ENCODE measurements at places on chromosomes 3 and 15. TPM values are rescaled to one million over a fixed set of nuclear protein-coding genes. Genes with fewer than 3 reads are reported as not detected.

DNA sequence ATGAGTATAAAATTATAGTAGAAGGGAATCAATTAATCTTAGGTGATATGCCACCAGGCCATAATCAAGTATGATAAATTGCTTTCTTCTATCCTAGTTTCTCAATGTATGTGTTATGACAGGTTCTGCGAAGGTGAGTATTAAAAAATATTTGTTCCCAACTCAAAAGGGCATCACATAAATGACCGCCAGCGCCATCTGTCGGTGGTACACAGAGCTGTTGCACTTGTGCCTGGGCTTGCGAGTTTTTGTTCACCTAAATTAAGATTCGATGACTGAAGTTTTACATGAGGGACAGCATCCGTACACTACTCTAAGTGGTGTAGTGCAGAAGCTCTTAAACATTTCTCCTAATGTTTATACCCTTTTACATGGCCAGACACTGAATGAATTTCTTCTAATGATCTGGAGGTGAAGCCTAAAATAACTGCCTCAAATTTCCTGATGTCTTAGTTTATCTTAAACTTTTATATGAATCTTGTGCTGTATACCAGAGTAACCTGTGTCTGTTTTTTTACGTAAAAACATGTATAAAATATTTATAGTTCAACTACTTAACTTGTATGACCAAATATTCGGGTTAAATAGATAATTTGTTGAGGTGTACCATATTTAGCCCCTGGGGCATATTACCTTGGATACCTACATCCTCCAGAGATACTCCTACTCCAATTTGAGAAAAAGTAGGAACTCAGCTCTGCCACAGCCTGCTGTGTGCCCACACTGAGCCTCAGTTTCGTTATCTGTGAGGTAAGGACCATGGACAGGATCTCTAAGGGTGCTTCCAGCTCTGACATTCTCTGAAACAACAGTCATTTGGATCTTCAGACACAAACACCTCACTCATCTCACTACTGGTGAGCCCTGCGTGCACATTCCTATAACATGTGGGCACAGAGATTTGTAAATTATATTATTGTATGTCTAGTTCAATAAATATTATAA lies 365.6 kb downstream of the MAGI1 start:
- peak; percentile 31 for DNase-seq

GRCh38 chr3:160049988-160050387 lies 61.4 kb downstream of the IL12A start:
- no peak for DNase-seq

DNA sequence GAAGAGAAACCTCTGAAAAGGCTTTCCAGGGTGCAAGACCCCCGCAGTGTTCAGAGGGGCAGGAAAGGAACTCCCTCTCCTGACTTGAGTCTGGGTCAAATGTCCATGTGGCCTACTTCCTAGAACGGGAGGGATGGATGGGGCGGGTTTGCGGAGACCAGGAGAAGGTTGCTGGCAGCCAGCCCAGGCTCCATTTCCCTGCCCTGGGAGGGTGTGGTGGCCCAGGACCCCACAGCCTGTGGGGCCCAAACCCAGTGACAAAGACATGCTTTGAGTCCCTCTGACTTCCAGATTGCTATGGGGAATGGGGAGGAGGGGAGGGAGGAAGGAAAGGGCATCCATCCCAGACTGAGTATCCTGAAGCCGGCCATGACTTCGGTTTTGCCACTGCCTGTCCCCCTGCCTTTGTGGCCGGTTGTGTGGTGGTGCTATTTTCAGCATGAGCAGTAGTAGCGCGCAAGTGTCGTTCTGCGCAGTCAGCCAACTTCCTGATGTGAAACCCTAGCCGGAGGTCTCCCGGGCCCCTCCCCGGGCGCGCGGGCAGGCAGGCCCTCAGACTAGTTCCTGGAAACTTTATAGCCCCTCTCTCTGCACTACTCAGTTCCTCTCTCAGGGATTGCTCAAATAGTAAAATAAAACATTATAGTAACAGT lies 24.4 kb downstream of the MAGEF1 start:
- DNase-seq, result peak; percentile 78

DNA sequence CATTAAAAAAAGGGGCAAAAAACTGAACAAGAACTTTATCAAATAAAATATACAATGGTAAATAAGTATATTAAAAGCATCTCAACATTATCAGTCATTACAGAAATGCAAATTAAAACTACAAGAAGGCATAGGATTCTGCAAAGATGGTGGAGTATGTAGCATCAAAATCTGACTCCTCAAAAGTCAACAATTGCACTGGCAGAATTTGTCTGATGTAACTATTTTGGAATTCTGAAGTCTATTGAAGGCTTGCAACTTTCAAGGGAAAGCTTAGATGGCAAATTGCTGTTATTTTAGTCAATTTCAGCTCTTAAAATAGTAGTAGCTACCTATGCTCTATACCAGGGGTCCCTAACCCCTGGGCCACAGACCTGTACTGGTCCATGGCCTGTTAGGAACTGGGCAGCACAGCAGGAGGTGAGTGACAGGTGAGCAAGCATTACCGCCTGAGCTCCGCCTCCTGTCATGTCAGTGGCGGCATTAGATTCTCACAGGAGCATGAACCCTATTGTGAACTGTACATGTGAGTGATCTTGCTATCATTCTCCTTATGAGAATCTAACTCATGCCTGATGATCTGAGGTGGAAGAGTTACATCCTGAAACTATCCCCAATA lies 107.6 kb downstream of the TGFBR2 start:
- no peak for DNase-seq

DNA sequence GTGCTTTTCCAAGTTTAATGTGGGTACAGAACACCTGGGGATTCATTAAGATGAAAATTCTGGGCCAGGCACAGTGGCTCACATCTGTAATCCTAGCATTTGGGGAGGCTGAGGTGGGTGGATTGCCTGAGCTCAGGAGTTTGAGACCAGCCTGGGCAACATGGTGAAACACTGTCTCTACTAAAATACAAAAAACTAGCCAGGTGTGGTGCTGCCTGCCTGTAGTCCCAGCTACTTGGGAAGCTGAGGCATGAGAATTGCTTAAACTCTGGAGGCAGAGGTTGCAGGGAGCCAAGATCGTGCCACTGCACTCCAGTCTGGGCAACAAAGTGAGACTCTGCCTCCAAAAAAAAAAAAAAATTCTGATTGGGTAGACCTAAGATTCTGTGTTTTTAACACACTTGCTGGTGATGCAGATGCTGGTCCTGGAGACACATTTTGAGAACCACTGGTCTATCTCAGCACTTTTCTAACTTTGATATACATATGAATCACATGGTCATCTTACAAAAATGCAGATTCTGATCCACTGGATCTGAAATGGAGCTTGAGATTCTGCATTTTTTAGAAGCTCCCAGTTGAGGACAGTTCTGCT lies 223.8 kb upstream of the SATB1 start:
- DNase-seq, result no peak

DNA sequence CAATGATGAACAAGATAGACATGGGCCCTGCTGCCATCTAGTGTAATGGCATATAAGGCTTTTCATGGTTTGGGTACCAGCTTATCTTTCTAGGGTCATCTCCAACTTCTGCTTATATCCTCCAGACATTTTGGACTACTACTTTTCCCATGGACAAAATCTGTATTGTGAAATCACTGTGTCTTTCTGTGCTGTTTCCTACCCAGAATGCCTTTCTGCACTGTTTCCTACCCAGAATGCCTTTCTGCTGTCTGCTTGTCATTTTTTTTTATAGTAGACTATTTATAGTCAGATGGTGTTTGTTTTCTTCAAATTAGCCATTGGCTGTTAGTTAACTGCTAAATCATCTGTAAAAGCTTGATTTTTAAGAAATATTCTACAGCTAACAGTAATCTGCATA lies 20.1 kb downstream of the VPS8 start:
- DNase-seq, result no peak

GRCh38 chr3:105647047-105647446 lies 221.8 kb downstream of the CBLB start:
- no peak for DNase-seq

GRCh38 chr15:58616171-58616570 lies 133.3 kb downstream of the ADAM10 start:
- DNase-seq, result no peak

PCSK6 gene
- 8.4 TPM for polyA plus RNA-seq

SQOR gene
- 22.0 TPM for polyA plus RNA-seq

FETUB gene
- 0.09 TPM for polyA plus RNA-seq

PRTG gene
- 11.8 TPM for polyA plus RNA-seq

RHCG gene
- 4.3 TPM for polyA plus RNA-seq

ITIH3 gene
- 5.8 TPM for polyA plus RNA-seq
